ENCODE measurements at places on chromosomes 16 and 17.

DNA sequence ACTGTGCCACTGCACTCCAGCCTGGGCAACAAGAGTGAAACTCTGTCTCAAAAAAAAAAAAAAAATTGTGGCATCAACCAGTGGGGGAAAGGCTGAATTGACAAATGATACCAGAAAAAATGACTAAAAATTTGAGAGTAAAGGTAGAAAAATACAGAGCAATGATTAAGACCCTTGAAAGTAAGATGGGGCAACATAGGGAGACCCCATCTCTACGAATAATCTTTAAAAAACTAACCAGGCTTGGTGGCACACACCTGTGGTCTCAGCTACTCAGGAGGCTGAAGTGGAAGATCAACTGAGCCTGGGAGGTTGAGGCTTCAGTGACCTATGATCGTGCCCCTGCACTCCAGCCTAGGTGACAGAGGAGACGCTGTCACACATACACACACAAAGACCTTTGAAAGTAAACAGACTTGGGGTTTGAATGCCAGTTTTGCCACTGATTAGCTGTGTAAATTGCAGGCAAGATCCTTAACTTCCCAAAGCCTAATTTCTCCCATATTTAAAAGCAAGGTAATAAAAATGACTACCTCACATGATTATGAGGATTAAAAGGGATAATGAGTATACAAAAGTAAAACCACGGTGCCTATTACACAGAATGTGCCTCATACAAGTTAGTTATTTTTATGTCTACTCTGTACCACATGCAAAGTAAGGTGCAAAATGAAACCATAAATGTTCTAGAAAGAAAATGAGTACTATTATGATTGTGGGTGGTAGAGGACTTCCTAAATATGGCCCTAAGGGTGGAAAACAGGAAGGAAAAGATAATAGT, 21.7 kb upstream of the PAFAH1B1 start:
- no peak for DNase-seq

DNA sequence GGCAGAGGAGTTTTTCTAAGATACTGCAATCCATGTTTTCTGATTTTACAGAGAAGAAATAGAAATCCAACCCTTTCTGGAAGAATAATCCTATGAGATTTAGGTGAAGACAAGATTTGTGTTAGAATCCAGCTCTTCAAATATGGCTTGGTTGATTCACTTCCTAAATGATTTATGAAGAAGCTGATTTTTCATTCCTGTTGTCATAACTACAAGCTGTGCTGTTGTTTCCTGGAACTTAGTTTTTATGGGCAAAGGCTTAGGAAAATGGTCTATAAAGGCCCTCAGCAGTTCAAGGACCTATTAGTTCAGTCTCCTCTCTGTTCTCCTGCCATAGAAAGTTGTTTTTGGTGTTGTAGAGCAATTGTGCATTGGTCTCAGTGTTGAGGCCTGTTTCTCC, 174.2 kb upstream of the FAM20A start:
- DNase-seq: no peak

GRCh38 chr17:2335726-2336214, 487 bp downstream of the TSR1 start:
- DNase-seq: no peak

GRCh38 chr17:602436-602835, 112.2 kb downstream of the VPS53 start:
- no peak for DNase-seq

DNA sequence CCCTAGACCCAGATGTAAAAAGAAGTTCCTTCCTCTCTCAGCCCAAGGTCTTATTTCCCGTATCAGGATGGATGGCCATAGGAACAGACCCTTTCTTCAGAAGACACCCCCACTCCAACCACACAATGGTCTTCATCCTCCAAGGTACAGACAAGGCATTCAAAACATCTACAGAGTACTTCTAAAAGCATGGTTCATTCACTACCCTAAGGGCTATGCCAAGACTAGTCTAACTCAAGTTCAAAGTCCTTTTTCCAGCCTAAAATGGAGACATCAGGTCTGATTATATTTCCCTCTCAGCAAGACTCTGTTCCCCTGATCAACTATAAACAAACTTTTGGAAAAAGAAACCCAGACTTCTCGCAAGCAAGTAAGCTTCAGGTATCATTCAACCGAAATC, 388.9 kb downstream of the NPIPA8 start:
- no peak for DNase-seq

DNA sequence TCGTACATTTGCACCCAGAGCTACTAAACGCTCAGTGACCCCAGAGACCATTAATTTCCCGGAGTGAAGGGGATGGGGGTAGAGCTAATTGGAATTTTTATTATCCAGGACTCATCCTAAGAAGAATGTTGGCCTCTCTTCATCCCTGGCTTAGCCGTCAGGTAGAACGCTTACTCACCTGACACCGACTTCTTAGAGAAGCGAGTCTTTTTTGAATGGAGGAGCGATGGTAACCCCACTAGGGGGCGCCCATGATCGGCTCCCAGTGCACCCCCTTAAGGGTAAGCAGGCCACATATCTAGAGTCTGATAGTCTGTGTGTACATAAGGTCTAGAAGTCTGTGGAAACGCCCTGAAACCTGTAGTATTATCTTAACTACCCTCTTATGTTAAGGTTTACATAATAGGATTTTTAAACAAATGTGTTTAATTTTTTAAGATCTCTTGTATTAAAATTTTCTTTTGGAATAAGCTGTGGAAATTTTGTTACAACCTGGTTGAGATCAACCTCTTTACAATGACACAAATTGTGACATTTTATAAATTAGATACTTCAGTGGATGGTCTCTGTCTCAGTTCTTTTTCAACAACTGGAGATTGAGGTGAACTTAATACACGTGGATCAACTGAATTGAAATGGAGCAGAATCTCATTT, 229.8 kb downstream of the CPPED1 start:
- peak; percentile 8 for DNase-seq

- no peak for DNase-seq
Measured at GRCh38 chr16:11211977-11212797, 43.8 kb downstream of the SOCS1 start.

- no peak for DNase-seq
Measured at GRCh38 chr16:12500771-12501170, 302.9 kb downstream of the CPPED1 start.

DNA sequence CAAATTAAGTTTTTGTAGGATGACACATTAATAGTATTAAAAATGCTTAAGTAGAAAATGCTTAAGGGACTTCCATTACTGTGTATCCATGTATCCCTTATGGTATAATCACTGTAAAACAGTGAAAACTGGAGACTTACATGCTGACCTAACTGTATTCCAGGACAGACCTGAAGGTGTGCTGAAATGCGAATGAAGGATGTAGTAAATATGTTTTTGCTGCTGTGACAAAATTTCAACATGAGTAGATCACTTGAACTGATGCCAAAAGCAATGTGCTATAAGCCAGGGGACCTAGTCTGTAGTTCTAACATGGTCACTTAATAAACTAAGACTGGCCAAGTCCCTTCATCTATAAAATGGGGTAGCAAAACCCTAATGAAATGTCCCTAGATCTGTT, 142.0 kb upstream of the CORO6 start:
- DNase-seq: no peak
